ENCODE measurements at places on chromosomes 2 and 18.

DNA sequence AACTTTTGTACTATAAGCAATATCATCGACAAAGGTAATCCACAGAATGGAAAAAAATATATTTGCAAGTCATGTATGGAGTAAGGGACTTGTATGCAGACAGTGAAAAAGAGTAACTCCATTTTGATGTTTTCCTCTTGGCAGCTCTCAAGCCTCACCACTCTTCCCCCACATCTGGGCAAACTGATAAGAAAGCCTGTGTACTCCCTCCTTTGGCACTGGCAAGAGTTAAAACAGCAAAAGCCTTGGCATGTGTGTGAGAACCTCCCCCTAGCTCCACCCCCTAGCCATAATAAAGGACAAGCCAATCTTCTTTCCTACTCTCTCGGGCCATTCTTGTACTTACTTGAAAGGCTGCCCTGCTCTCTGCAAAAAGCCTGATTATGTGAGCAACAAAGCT is 335.2 kb downstream of the LRATD1 start:
- no peak for DNase-seq

DNA sequence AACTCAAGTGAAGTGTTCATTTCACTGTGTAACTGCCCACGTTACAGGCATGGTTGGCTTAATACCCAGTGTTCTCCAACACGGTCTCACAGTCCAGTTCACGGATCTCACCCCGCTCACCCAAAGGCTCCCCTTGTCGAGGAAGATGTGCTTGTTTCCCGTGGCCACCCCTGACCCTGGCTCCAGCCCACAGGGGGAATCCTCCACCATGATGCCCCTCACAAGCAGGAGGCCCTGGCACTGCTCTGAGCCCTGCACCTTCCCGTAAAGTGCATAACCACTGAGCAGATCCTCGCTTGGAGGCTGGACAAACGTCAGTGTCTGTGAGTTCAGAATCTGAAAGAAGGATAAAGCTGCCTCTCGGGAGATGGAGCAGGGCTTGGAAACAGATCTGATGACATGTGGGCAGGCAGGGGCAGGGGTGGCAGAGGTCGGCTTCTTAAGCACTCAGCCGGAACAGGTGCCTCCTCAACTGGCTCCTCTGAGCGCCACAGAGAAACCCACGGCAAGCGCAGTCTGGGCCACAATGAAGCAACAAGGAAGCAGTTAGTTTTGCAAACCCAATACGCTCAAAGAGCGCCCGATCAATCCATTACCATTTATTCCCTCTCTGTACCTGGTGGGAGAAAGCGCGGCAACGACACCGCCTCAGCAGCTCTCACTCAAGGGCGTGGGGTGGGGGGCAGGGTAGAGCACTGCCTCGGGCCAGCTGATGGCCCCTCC is 17.6 kb downstream of the HDAC4 start:
- no peak for DNase-seq

- no peak for DNase-seq
Measured at GRCh38 chr2:39217192-39217550, 26.6 kb downstream of the CDKL4 start.

- DNase-seq, result no peak
Measured at GRCh38 chr18:321865-322467, 54.1 kb upstream of the THOC1 start.

DNA sequence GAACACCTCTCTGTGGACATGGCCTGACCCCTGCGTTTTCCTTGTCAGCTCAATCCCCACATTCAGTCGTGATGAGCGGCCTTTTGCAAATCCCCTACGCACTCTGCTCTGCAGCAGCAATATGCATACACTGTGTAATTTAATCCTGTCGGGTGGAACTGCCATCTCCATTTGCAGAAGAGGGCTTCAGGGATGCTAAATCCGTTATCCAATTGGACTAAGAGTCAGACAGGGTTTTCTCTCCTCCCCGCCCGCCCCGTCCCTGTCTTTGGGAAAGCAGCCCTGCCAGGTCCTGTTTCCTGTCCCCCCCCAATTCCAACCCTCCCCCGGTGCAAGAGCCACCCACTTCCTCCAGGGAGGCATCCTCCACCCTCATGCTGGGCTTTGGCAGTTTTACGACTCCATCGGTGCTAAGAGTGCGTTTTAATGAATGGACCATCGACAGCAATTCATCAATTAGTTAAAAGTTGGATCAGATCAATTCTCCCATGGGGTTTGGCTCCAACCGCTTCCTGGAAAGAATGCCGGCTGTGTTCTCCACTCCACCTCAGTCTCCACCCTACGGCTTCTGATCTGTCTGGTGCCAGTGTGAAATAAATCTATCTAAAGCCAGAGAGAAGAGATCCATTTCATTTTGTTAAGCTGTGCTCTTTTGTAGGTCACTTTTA is 53.5 kb upstream of the ASAP2 start:
- DNase-seq, result no peak

- DNase-seq, result peak; percentile 60
Measured at GRCh38 chr2:73202156-73203054, at the start of gene NOTO. TSS of gene NOTO (plus strand) at chr2:73202574. CDS start at chr2:73202667, 93 bp downstream.

DNA sequence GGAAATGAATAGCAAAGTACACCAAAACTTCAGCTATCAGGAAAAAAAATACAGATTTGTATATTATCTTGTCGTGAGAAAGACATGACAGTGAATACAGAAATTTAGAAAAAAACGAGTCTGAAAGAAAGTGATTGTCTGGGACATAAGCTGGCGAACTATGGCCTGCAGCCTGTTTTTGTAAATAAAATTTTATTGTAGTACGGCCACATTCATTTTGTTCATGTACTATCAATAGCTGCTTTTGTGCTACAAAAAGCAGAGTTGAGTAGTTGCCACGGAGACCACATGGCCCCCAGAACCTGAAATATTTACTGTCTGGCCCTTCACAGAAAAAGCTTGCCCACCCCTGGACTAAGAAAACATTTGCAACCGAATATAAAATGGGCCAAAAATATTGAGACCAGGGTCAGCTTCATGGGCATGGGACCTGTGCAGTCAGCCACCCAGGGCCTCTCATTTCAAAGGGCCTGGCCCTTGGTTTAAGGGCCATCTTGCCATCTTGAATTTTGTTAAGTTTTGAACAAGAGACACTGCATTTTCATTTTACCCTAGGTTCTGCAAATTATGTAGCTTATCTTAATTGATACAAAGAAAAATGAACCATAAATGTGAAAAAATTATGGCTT is 17.9 kb downstream of the ANTXR1 start:
- no peak for DNase-seq

- DNase-seq, result peak; percentile 41
Measured at GRCh38 chr2:128499367-128500137, 180.9 kb upstream of the HS6ST1 start.

- no peak for DNase-seq
Measured at GRCh38 chr18:3114026-3114425, 101.1 kb upstream of the LPIN2 start.

DNA sequence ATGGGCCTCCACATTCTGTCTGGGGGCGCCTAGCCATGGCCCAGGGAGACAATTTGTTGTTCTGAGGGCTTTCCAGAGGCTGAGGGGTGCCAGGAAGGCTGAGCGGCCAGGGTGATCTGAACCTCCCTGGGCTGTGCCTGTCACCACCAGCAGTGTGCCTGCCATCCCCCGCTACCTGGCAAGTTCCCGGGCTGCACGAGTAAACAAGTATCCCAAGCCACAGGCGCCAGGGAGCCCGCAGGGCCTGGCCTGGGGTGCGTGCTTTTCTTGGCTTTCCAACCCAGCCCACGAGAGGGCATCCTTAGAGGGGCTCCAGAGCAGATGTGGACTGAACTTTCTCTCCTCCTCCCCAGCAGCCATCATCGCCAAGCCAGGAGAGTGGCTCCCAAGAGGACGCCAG is 35.1 kb upstream of the B3GNT7 start:
- no peak for DNase-seq

GRCh38 chr2:193561054-193561453 is 1366.3 kb upstream of the TMEFF2 start:
- DNase-seq, result no peak

DNA sequence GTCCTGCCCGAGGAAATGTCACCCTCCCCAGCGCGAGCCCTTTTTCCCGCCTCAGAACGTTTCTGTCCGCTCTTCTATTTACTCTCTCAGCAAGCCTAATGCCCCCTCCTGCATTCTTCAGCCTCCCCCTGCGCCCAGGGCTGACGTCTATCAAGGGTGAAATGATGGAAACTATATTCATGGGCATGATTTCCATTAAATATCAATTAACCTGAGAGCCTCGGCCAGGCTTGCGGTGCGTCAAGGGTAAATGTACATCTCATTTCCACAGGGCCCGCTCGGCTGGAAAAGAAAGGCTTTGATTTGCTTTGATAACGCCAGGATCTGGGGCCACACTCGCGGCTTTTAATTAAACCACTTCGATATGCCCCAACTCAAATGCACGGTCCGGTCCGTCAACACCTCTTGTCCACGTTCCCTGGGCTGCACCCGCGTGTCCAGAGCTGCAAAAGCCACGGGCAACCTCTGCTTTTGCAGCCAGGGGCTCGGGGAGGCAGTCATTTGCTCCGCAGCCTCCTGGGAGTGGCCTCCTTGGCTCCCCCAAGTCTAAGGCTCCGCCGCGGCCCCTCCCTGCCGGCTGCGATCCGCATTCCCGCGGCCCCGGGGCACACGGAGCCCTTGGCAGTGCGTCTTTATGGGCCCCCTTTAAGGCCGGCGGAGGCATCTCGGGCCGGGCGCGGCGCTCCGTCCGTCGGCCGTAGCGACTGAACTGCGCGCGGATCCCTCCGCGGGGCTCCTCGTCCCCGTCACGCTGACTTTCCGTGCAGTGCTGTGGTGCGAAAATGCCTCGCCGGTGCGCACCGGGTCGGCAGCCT is at the start of gene HOXD8:
HOXD8 (plus strand) TSS at position 724 of the 815 bp plus-strand sequence. CDS start 662 bp downstream, outside the sequence.
- DNase-seq, result peak; percentile 60

DNA sequence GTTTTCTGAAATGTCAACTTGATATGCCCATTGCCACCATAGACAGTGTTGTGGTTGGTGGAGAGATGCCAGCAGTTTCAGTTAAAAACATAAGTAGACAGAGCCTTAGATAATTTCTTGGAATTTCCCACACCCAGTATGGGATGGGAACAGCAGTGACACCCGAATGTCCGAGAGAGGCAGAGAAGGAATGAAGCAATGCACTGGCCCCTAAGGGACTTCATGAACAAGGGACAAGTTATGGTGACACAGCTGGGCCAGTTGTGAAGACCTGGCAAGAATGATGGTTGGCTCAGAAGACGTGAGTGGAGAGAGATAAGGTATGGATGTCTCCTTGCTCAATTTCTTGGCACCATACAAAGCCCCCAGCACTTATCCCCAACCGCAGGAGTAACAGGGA is 165.2 kb upstream of the APCDD1 start:
- no peak for DNase-seq

DNA sequence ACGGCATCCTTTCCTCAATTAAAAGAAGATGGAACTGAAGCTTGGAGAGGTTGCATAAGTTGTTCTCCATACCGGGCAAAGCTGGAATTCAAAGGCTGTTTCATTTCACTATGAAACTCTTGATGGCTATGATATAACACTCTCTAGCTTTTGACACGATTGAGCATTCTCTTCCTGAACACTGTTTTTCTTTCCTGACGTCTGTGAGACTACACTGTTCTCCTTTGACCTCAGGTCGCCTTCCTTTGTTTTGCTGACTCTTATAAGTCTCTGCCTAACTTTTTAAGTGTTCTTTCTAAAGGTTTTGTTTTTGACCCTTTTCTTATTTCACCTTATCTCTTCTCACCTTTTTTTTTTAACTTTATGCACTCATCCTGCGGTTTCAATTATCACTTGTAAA is 261.8 kb upstream of the LINC00305 start:
- no peak for DNase-seq

- no peak for DNase-seq
Measured at GRCh38 chr2:97808816-97809215, 95.4 kb downstream of the ZAP70 start.

- no peak for DNase-seq
Measured at GRCh38 chr2:224937887-224938286, 104.4 kb downstream of the DOCK10 start.

- no peak for DNase-seq
Measured at GRCh38 chr18:3720159-3720558, 270.2 kb downstream of the TGIF1 start.

- no peak for DNase-seq
Measured at GRCh38 chr18:23650968-23651927, 11.5 kb downstream of the ANKRD29 start.

DNA sequence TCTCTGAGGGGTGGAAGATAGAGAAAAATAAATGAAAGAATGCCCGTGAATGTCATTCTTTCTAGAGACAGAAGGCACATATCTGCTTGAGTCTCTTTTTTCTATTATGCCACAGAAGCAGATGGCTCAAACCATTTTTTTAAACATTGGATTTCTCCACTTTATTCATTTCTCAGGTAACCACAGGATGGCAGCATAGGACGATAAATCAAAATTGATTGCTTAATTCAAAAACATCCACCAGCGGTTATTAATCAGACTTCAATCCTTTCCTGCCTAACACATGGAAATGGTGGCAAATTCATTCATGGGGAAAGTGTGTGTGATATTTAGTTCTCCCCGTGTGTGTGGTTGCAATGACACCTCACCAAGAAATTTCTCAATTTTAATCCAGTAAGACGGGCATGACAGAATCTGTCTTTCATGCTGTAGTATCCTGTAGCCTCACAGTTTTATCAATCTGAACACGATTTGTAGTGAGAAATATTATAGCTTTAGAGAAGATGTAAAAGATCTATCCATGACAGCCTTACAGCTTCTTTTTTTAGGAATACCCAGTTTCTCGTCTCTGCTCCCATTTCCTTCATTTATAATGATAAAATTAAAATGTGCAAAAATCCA is 72.2 kb downstream of the DSC3 start:
- no peak for DNase-seq

DNA sequence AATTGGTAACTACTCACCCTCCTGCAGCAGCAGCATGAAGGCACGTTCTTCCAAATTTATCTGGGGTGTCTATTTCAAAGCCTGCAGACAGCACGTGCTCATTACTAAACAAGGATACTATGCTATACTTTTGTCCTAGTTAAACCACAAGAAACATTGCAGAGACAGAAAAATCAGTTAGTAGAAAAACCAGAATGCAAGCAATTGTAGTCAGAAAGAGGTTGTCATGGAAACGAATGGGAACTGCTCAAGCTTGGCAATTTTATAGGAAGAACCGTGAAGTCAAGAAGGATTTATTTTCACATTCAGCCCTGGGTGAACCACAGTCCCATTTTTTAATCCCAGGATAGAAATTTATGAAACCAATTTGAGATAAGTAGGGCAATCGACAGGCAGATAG is 162.2 kb upstream of the PGAP1 start:
- DNase-seq, result no peak

GRCh38 chr2:212669761-212670160 is 131.2 kb upstream of the ERBB4 start:
- no peak for DNase-seq

All from activated CD8-positive, alpha-beta memory T cell treated with anti-CD3 and anti-CD28 coated beads, Interleukin-2, amount 50 U/mL, for 48 hours (primary cell).